ENCODE measurements at places on chromosomes 6 and 20. TPM values are rescaled to one million over a fixed set of nuclear protein-coding genes. Genes with fewer than 3 reads are reported as not detected.

GRCh38 chr20:38790200-38791053, 15.1 kb upstream of the PPP1R16B start:
- DNase-seq, result no peak

- DNase-seq, result no peak
Observed at GRCh38 chr6:87848616-87849015, 146.6 kb upstream of the AKIRIN2 start.

DNA sequence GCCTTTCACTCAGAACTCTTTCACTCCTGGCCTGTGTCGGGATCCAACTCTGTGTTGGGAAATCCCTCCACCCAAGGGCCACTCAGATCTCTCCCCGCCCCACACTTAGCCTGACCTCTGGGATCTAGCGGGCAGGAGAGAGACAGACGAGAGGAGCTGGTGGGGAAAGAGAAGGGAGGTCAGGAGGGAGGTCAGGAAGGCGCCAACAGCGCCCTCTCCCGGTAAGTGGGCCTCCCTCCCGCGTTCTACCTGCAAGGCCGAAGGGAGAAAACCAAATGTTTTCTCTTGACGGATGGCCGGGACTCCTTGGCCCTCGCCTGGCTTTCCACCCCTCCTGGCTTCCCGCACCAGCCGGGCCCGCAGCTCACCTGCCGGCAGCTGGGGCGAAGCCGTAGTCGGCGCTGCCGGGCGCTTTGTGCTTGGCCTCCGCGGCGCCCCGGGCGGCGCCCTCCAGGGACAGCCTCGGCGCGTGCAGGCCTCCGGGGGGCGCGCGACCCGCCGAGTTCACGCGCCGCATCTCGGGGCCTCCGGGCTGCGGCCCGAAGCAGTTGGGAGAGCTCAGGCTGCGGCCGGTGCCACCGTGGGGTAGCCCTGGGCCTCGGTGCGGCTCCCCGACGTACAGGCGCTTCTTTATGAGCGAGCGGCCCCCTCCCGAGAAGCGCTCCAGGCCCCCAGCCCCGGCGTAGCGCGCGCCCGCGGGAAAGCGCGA, 38.2 kb downstream of the C6orf132 start:
- no peak for DNase-seq

The AGER gene
- 3.2 TPM for total RNA-seq

The RWDD2A gene
- 2.2 TPM for total RNA-seq

The EBF4 gene
- total RNA-seq, result 5.0 TPM

All from lower leg skin (tissue), 4 donors.